K562 (cell line): ENCODE measurements at places on chromosomes 11 and 22. TPM values are rescaled to one million over a fixed set of nuclear protein-coding genes. Genes with fewer than 3 reads are reported as not detected.

The OR52I2 gene
- not detected in 2 replicates for polyA plus RNA-seq

DNA sequence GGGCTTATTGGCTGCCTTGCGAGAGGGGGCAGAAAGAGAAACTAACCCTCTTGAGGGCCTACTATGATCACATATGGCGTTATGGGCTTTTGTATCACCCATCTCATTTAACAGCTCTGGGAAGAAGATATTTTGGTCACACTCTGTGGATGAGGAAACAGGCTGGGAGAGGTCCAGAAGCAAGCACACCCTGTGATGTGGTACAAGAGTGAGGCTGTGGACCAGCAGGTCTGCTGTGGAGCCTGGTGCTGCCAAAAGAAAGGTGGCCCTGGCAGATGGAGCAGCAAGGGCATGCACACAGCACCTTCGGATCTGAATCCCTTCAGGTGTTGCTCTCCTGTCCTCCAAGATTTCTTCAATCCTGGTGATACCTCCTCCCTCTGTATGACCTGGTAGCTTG, 64.1 kb downstream of the KCNC1 start:
- H3K27ac ChIP-seq, result no peak overlapping the region
- no peaks in the 10 kb centered on the region for H3K36me3 ChIP-seq
- H3K4me1 ChIP-seq, result no peaks in the 10 kb centered on the region

The OR4A16 gene
- not detected in 2 replicates for polyA plus RNA-seq

DNA sequence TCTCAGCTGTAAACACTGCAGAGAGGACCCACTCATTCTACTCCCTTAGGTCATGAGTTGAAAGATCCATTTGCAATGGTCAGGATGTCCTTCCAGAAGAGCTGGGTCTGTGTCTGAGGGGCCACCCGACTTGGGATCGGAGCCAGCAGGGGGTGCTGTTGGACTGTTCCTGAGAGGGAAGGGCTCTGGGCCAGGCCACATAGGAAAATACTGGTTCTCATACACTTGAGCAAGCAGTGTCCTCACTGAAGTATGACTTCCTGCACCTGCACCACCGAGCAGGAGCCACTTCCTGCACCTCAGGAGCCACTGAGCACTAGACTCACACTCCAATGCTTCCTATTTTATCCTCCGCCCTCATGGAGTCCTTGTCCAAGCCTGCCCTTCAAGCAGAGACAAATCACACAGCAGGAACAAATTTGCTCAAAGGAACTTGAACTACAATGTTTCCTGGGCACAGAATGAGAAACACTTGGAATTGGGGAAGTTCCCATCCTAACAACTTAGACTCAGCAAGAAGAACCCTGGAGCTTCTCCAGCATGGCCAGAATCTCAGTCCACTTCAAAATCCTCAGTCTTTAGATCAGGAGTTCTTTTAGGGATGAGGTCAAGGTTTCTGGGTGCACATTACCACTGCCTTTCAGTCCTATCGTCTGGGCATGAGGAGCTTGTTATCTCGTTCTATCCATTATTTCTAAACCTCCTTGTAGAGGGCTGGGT, 36.6 kb upstream of the VPREB1 start:
- H3K4me3 ChIP-seq, result no peak overlapping the region
- H3K27me3 ChIP-seq, result peaks cover 48% of the 10 kb centered on the region
- H3K4me1 ChIP-seq, result peaks cover 6% of the 10 kb centered on the region
- peak; percentile 96 for DNase-seq

- H3K4me1 ChIP-seq, result no peaks in the 10 kb centered on the region
- no peaks in the 10 kb centered on the region for H3K36me3 ChIP-seq
- DNase-seq, result no peak
- no peak overlapping the region for H3K27ac ChIP-seq
Measured at GRCh38 chr22:27616033-27616432, 185.5 kb downstream of the MN1 start.

DNA sequence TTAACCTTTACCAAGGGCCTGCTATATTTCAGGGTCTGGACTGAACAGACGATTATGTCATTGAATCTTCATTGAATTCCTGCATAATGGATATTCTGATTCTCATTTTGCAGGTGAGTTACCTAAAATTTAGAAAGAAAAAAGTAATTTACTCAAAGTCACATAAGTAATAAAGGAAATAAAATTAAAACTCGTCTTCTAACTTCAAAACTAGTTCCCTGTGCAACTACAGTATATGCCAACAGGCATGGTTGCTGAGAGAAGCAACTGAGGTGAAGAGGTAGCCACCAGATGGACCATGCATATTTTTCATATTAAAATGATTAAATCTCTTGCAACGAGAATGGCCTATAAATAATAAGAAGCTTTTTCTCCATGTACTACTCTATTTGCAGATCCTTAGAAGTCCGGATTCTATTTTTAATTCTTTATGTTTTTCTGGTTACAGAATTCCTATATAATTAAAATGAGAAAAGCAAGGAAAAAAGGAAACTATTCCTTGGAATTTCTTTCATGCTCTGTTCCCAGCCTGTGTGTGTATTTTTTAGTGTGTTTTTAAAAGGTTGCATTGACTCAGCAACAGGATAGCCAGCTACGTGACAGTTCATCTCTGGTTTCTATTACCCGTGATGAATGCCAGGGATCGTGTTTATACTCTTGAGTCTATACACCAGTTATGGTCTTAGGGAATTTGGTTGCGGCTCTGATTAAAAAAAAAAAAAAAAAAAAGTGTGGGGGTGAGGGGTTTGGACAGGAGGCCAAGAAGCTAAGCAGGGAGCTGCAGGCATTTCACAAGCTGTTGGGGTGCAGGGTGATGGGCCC, 186.8 kb downstream of the ETS1 start:
- H3K4me3 ChIP-seq, result no peak overlapping the region
- H3K27me3 ChIP-seq, result no peaks in the 10 kb centered on the region
- no peak overlapping the region for H3K27ac ChIP-seq
- no peaks in the 10 kb centered on the region for H3K4me1 ChIP-seq

GRCh38 chr22:35394011-35394312, 6.0 kb upstream of the MCM5 start:
- no peak for DNase-seq
- peaks cover 12% of the 10 kb centered on the region; the same call in 2 of the 3 replicates for H3K4me1 ChIP-seq
- H3K27ac ChIP-seq, result peak overlapping the region; percentile 49; the same call in 2 of the 3 replicates
- no peaks in the 10 kb centered on the region for H3K27me3 ChIP-seq

GRCh38 chr11:2791139-2791520, 91.3 kb upstream of the KCNQ1OT1 start:
- H3K27me3 ChIP-seq, result no peaks in the 10 kb centered on the region
- no peaks in the 10 kb centered on the region for H3K36me3 ChIP-seq
- DNase-seq, result no peak
- no peak overlapping the region for H3K4me3 ChIP-seq
- H3K27ac ChIP-seq, result no peak overlapping the region

- no peaks in the 10 kb centered on the region; the same call in 1 of the 3 replicates for H3K4me1 ChIP-seq
- no peak overlapping the region for H3K4me3 ChIP-seq
- H3K27ac ChIP-seq, result no peak overlapping the region
- DNase-seq, result no peak
Measured at GRCh38 chr11:7578276-7578955, 64.6 kb downstream of the PPFIBP2 start.

The PTDSS2 gene
- polyA plus RNA-seq, result 36.8 and 38.3 TPM in 2 replicates

The OR51B2 gene
- 2.6 and 2.7 TPM in 2 replicates for polyA plus RNA-seq

DNA sequence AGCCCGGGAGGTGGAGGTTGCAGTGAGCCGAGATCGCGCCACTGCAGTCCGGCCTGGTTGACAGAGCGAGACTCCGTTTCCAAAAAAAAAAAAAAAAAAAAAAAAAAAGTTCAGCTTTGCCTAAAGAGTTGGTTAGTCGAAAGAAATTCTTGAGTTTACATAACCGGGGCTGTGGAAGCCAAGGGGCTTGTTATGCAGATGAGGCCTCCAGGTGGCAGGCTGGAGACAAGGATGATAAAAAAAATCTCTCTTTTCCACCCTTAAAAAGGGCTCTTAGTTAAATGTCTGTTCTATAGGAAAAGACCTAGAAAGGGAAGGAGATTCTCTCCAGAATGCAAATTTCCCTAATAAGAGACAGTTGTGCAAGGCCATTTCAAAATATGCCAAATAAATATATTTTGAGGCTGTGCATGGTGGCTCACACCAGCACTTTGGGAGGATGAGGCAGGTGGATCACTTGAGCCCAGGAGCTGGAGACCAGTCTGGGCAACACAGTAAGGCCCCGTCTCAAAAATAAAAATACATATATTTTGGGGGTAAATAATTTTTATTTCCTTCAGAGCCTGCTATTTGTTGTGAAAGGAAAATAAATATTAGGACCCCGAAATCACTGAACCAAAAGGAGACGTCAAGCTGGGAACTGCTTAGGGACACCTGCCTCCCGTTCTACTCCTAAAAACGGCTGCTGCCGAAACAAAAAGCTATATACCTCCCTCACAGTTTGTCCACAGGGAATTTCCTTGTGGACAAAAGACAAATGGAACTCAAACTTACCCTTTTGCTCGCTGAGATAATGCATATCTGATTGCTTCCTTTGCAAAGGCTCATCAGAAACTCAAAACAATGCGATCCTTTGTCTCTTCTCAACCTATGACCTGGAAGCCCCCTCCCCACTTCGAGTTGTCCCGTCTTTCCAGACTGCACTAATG, 2.4 kb upstream of the IFITM2 start:
- peak; percentile 56 for DNase-seq
- no peak overlapping the region for H3K27ac ChIP-seq
- H3K4me1 ChIP-seq, result peaks cover 19% of the 10 kb centered on the region
- H3K27me3 ChIP-seq, result no peaks in the 10 kb centered on the region

DNA sequence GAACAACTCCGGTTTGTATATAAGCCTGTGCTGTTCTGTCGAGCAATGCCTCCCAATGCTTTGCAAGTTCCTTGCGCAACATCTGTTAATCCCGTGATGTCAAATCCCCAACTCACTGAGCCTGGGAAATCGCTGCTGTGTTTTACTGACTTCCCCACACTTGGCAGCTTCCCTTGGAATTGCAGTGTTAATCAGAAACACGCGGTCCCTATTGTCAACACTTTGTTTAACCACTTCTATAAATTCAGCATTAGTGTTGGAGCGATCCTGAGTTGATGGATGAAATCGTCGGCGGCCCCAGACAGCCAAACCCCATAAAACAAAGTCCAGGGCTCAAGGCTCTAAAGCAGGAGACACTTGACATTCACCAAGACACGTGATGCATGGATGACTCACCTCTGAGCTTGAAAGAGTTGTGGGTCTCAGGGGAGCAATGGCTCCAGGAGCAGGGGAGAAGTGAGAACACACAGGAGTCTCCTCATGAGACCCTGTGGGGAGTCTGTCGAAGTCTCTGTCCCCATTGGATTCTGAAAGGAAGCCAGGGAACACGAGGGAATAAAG, 555.3 kb downstream of the MIAT start:
- peaks cover 8% of the 10 kb centered on the region; the same call in 1 of the 2 replicates for H3K27me3 ChIP-seq
- no peak overlapping the region for H3K27ac ChIP-seq
- no peak overlapping the region for H3K4me3 ChIP-seq
- H3K4me1 ChIP-seq, result no peaks in the 10 kb centered on the region
- no peaks in the 10 kb centered on the region for H3K36me3 ChIP-seq

DNA sequence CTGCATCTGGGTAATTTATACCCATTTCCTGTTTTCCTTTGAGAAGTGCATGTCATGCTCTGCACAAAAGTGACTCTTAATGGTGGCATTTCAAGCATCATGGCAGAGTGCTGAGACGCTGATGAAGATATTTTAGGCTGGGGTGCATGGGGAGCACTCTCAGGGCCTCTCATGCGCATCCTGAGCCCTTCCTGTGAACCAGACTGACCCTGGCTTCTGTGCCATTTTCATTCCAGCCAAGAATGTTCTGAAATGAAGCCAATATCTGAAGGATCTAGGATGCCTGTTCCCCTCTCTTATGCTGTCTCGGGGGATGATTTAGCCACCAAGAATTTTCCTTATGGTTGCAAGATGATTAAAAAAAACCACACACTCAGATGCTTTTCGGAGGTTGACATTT, 61.5 kb downstream of the MIAT start:
- peaks cover 4% of the 10 kb centered on the region; the same call in 1 of the 3 replicates for H3K4me1 ChIP-seq
- no peaks in the 10 kb centered on the region for H3K36me3 ChIP-seq
- DNase-seq, result no peak
- H3K27ac ChIP-seq, result no peak overlapping the region
- no peak overlapping the region for H3K4me3 ChIP-seq

The TECTA gene
- 0.03 and 0.07 TPM in 2 replicates for polyA plus RNA-seq

GRCh38 chr11:44968510-44968909, 17.8 kb upstream of the TP53I11 start:
- H3K4me1 ChIP-seq, result no peaks in the 10 kb centered on the region
- H3K27ac ChIP-seq, result no peak overlapping the region
- no peaks in the 10 kb centered on the region; the same call in 1 of the 3 replicates for H3K27me3 ChIP-seq
- H3K36me3 ChIP-seq, result no peaks in the 10 kb centered on the region
- DNase-seq, result no peak

- no peaks in the 10 kb centered on the region for H3K4me1 ChIP-seq
- no peak for DNase-seq
- H3K4me3 ChIP-seq, result no peak overlapping the region
- no peak overlapping the region for H3K27ac ChIP-seq
Measured at GRCh38 chr11:125211948-125212340, 47.4 kb downstream of the PKNOX2 start.

DNA sequence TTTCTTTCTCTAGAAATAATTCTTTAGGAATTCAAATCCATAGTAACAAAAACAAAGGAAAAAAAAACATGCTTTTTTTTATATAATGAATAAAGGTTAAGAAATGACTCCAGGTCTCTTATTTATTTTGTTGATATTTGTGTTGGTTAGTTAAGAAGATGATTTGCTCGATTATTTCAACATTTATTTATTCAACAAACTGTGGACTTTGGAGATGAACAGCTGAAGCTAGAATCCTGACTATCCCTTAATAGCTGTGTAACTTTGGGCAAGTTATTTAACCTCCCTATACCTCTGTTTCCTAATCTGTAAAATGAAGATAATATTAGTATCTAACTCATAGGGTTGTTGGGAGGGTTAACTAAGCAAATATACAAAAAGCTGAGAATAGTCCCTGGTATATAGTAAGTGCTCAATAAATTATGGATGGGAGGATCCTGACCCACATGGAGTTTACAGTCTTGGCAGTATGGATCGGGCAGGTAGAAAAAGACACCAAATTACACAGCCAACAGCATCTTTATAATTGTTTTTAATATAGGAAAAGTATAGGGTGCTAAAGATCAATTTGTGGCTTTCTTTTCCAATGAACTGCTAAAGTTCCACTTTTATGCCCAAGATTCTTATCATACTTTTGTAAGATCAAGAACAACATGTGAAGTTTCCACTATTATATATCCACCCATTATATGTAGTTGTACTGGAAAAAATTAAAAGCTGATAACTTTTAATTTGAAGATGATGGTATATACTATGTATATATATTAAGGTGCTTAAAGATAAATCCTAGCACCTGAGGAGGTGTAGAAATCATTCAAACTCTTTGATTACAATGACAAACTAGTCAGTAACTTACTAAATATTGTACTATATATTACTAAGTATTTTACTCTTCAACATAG, 1.3 kb upstream of the CAT start:
- no peak for DNase-seq
- peak overlapping the region; percentile 82; the same call in 2 of the 3 replicates for H3K27ac ChIP-seq
- H3K4me3 ChIP-seq, result peak overlapping the region; percentile 94
- H3K4me1 ChIP-seq, result peaks cover 4% of the 10 kb centered on the region

GRCh38 chr11:19777377-19778102, 64.9 kb downstream of the NAV2 start:
- no peak overlapping the region for H3K4me3 ChIP-seq
- H3K4me1 ChIP-seq, result no peaks in the 10 kb centered on the region
- H3K27ac ChIP-seq, result no peak overlapping the region
